GM03348 (cell line): ENCODE measurements at places on chromosomes 2 and 18.

- no peak for DNase-seq
These were observed 324.8 kb upstream of the GULP1 start for GRCh38 chr2:187966924-187967323.

DNA sequence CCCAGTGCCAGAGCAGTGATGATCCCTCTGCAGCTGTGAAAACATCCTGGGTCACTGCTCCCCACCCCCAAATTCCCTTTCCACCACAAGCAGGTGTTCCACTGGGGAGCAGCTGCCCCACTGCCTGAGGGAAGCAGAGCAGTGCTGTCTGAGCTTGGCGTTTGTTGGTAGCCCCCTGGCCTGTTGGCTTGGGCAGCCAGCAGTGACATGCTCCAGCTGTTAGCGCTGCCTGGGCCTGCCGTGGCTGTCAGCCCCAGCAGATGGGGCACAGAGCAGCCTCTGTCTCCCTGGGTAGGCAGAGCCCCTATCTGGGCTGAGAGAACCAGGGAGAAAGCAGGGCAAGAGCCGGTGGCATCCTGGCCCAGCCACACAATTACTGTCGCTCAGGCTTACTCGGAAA, 247.7 kb downstream of the GLI2 start:
- no peak for DNase-seq

DNA sequence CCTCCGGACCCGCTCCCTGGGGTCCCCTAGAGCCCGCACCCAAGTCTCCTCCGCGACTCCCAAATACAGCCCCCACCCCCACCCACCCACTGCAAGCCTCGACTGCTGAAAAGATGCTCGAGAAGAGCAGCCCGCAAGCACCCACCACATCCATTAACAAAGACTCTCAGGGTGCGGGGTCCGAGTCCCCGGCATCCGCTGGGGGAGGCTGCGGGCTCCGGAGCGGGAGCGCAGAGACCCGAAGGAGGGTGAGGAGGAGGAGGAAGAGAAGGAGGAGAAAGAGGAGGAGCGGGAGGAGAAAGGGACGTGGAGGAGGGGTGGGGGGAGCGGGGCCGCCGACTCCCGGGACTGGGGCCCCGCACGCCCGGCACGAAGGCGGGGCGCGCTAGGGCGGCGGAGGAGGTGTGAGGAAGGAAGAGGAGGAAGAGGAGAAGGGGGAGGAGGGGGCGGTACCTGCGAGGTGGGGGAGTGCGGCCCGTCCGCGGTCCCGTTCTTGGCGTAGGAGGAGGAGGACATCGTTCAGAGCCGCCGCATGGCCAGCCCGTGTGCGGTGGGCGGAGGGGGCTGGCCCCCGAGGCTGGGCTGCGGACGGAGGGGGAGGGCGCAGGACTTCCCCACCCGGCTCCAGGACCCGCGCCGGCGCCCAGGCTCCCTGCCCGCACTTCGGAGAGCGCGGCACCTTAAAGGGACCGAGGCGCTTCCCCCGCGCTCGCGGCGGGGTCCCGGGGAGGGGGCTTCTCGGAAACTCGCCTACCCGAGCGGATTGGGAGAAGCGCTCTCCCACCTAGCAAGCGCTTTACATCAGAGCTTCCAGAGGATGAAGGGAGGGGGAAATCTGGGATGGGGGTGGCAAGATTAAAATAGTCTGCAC, at the start of gene CACNB4:
Gene CACNB4, minus strand, starts transcription at position 549 of the 871 bp plus-strand sequence.
- DNase-seq: peak; percentile 52

DNA sequence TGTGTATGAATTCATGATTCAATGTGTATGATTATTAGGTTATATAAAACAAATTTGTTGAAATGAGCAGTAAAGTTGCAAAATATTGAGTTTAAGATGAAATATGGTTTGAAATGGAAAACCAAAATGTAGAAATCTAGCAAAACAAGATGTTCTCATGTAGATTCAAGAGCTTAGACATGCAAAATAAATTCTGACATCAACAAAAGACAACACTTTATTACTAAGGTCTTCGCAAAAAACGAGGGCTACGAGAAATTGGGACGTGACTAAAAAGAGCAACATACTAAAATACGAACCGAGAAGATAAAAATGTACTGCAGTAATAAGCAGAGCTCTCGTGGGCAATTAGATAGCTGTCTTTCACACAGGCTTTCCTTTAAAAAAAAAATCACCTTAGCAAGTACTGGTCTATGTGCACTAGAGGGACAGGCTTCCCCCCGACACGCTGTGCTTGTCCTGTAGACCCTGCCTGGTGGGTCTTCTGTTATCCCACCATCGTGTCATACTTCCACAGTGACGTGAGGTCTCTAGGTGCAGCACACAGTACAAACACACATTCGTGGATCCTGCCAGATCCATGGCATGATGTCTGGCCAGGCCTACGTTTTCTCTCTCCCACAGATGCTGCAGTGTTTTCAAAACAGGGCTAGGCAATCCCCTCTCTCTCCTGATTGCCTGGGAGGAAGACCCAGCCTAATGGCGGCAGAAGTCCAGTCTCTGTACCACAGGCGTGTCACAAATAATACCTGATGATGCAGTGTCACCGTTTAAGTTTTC, 240.8 kb downstream of the TCF4 start:
- DNase-seq: no peak

DNA sequence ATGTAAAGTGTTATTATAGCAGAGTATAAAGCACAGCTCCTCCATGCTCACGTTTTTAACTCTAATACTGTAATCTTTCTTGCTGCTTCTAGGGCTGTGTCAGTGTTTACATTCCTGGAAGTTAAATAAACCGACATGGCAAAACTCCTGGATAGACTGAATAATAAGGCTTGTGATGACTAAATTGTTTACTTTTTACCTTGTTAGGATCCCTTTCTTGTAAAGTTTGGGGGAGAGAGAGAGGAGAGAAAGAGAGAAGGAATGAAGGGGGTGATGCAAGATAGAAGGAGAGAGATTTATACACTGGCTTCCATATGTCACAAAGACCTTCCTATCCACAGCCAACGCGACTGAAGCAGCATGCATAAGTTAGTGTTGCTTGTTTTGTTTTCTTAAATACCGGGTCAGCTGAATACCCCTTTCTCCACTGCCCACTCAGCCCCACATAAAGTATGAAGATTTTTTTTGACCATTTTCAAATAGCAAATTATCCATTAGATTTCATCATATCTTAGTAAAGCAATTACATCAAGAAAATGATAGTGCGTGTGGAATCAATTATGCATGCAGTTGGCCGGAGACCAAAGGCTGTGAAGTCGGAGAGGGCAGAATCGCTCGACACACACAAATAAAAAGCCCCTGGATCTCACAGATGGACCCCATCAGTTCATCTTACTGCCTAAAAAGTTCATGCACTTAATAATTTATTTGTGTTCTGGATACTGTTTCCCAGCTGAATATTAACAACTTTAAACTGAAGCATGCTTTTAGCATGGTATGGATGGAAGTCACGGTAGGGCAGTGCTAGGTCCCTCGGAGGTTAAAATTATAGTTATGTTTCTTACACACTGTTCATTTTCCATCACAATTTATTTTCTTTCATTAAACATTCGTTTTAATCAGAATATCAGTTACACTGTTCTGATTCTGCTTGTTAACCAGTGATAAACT, 20.1 kb downstream of the BCL11A start:
- DNase-seq: peak; percentile 43

DNA sequence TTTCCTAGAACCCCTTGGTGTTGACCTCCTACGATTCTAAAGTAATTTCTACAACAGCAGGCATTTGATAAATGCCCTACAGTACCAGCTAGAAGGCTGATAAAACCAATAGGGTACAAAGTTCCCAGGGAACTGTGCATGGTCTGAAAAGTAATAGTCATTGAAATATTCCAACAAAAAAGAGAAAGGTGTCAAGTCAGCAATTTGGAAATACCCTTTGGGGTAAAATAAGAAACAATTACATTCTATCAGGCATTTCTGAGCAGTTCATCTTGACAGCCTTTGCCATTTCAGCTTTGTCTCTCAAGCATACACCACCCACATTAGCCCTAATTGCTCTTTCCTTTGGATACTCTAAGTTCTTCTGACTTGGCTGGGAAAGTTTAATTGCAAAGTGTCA, 542.9 kb upstream of the DDX18 start:
- no peak for DNase-seq

DNA sequence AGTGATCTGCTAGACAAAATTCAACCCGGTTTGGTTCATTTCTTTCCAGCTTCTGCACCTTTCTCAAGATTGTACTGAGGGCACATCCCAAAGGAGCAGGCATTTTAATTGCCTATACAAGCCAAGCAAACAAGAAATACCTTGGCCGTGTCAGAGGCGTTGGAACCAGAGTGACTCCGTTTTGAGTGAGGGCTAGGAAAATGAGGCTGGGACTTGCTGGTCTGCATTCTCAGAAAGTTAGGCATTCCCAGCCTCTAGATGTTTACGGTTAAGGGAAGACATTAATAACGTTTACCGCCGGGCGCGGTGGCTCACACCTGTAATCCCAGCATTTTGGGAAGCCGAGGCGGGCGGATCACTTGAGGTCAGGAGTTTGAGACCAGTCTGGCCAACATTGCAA, 1.5 kb upstream of the GEMIN6 start:
- DNase-seq: no peak

GRCh38 chr18:51339856-51340255, 142.4 kb upstream of the MEX3C start:
- no peak for DNase-seq

GRCh38 chr18:58337686-58338085, 291.2 kb downstream of the ALPK2 start:
- no peak for DNase-seq

DNA sequence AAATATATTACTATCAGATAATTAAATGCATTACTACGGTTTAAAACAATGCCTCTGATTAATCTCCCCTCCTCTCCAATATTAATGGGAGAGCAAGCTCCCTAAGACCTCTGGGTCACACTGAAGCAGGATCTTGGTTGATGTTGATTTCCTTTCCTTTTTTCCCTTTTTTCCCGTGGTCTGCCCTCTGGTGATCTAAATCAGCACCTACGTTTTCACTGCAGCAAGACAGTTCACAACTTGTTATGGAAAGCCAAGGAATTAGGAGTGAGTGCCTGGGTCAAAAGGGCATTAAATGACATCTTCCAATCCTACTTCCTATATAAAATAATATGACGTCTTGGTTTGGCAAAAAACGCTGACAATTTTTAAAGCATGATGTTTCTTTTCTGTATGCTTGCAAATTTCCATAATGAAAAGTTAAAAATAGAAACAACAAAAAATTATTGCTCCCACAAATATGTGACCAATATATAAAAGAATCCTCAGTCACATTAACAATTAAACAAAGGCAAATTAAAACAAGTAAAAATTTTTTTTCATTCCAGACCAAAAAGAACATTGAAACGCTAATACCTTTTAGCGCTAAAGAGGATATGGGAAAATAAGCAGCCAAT, 7.9 kb upstream of the CFAP36 start:
- peak; percentile 55 for DNase-seq

DNA sequence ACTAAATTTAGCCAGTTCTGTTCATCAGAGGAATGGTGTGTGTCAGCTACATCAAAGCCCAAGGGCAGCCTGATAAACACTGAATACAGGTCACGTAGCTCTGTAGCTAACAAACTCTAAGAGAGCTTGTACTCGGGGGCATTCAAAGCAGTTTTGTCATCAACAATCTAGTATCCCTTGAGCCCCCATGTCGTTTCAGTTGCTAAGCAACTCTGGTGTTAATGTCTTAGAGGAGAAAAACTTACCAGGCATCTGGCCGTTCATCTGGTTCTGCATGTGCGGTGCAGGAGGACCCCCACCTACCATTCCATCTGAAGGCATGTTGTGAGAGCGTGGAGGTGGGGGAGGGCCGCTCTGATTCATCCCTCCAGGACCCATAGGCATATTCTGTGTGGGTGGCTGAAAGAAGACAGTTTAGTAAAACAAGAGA, 33.1 kb downstream of the SS18 start:
- DNase-seq: no peak
